CD4-positive, alpha-beta T cell treated with Interferon alpha-2 for 1 hour (primary cell): ENCODE measurements at places on chromosomes 4 and X.

DNA sequence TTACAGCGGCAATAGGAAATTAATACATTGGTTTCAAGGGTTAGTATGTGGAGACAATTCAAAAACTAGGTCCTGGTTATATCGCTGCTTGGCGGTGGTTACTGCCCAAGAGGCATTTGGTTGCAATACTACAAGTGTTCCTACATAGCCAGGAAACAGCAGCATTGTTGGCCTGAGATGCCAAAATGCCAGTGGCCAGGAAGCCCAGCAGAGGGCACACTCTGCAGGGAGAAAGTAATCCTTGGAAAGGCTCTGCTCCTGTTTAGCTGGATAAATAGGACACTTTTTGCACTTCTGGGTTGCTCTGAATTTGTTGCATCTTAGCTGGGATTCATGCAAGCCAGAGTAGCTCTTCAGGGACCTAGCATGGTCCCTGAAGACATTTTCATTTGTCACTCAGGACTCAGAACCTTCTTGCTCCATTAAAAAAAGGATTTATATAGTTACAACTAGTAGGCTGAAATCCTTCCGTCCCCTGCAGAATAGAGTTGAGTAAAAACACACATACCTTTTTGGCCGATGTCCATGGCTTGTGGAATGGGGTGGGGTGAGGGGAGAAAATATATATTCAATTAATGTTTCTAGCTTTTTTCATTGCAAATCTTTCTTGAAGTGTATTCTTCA, 8.1 kb upstream of the GPR119 start:
- no peak for DNase-seq

DNA sequence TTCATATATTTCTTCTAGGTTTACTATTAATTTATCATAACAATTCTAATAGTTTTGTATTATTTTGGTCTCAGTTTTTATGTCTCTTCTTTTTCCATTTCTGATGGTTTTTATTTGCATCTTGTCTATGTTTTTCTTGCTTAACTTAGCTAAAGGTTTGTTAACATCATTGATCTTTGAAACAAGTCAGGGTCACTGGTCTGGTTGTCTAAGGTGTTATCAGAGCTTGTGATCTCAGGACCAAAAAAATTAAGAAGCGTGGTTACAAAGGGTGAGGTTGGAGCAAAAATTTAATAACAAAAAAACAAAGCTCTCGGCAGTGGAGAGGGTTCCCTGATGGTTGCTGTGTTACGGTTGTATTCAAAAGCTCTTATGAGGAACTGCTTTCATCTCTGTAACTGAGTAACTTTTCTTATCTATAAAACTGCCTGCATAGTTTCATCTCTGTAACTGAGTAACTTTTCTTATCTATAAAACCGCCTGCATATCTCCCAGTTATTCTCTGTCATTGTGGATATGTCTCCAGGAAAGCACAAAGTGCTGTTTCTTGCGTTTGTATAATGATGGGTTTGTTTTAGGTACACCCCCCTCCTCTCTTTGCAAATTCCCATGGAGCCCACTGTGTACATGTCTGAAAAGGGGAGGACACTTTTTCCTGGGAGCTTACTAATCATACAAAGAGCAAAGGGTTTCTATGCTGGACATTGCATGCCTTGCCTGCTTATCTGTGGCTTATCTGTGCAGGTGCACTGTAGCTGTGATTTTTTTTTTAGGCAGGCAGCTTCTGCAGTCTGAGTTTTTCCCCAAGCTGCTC, 62.4 kb upstream of the UGT2B15 start:
- no peak for DNase-seq

DNA sequence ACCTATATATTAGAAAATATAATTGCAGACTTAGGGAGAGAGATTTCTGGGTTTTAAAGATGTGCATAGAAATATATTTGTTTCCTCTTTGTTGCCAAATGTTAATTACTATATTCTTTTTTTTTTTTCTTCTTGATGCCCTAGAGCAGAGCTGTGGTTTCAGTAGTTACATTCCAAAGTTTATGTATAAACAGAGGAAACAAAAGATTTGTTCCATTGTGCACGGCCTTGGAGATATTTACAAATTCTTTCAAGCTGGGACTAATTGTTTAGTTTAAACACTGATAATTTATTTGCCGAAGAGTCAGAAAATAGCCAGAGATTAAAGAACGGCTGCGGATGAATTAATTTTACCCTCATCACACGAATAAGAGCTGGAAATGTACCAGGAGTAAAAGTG, 85.1 kb downstream of the USP46 start:
- no peak for DNase-seq

GRCh38 chr4:146381263-146381872, 140.4 kb downstream of the SLC10A7 start:
- no peak for DNase-seq

DNA sequence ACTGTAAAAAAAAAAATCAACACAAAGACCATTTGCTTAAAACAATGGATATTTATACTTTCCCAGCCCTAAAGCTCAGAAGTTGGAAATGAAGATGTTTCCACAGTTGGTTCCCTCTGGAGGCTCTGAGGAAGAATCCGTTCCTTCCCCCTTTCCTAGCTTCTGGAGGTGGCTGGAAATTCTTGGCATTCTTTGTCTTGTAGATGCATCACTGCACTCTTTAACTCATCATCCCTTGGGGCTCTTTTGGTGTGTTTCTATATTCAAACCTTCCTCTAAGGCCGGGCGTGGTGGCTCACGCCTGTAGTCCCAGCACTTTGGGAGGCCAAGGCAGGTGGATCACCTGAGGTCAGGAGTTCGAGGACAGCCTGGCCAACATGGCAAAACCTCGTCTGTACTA, 78.7 kb downstream of the VCX3A start:
- DNase-seq = no peak

- no peak for DNase-seq
These were observed 176.7 kb downstream of the NPFFR2 start for GRCh38 chr4:72208421-72209075.

GRCh38 chr4:108292229-108292628, 123.5 kb upstream of the LEF1 start:
- DNase-seq = no peak

DNA sequence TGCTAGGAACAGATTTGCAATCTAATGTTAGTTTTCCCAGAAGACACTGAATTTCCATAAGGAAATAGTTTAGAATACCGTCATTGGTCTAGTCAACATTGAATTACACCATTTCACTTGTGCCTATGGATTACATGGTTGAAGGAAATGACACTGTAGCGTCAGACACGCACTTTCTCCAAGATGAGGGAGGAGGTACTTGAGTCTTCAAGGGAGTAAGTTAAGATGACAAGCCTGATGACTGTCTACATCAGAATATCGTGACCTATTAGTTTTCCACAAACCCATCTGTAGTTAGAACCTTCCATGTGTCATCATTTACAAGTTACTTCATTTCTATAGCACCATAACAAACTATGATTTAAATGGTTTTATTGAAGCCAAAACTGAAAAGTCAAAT, 153.7 kb downstream of the AMELX start:
- DNase-seq = no peak

DNA sequence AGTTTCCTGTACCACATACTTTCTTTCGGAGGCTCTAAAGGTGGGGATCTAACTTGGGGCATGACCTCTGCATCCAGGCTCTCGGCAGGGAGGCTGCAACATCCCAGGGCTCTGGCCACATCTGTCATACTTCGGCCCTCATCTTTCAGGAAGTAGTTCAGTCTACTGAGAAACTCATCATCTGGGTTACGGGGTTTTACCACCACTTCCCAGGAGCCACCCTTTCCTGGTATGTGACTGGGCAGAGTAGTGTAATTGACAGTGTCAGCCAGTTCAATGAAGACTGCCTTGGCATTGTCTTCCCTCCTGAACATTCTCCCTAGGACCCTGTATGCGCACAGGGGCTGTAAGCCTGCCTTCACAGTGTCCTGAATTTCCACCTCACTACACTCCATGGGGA, 2.8 kb downstream of the PNMA5 start:
- no peak for DNase-seq

DNA sequence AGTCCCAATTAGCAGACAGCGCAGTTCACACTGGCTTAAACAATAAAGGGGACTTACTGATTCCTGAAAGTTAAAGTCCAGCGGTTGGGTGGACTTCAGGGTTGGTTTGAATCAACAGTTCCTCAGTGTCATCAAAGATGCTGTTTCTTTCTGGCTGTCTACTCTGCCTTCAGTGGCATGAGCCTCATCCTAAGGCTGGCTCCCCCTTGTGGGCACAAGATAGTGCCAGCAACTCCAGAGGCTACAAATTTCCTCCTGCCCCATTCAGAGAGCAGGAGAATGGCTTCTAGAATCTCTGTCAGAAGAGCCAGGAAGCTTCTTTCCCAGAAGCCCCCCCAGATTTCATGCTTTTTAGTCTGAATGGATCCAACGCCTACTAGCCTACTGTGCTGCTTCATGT, 82.4 kb upstream of the MTM1 start:
- DNase-seq = peak; percentile 58

DNA sequence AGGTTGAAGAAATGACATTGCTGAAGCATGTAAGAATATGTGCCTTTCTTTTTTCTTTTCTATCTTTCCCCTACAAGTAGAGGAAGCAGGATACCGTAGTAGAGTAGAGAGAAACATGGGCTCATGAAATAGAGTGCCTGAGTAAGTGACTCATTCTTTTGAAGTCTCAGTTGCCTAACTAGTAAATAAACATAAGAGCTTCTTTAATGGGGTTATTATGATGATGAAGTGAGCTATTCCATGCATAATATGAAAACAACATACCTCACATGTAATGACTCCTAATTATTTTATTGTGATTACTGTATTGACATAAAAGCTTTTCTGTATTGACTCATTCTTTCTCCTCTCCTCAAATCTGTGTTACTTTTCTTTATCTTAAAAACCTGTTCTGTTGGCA, 1538.2 kb downstream of the TECRL start:
- DNase-seq = no peak

GRCh38 chr4:89797117-89797516, 39.8 kb downstream of the SNCA start:
- no peak for DNase-seq

DNA sequence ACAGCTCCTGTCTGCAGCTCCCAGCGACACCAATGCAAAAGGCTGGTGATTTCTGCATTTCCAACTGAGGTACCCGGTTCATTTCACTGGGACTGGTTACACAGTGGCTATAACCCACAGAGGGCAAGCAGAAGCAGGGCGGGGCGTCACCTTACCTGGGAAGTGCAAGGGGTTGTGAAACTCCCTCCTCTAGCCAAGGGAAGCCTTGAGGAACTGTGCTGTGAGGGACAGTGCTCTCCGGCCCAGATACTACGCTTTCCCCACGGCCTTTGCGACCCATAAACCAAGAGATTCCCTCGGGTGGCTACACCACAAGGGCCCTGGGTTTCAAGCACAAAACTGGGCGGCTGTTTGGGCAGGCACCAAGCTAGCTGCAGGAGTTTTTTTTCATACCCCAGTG, 218.9 kb downstream of the PPP3CA start:
- no peak for DNase-seq

DNA sequence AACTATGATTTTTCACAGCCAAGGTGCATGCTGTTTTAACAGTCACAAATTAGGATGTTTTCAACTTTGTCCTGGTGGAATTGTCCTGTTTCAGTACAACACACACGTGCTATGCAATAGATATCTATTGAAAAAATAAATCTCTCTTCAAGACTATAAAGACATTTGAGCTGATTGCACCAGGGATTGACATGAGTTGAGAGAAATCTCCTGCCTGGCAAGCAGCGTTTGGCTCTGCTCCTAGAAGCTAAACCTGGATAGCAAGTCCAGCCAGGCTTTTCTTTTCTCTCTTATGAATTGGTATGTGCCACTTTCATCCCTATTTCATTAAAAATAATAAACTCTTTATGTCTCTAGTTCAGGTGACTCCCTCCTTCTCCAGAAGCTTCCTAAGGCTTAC, 16.6 kb upstream of the NPNT start:
- DNase-seq = no peak

DNA sequence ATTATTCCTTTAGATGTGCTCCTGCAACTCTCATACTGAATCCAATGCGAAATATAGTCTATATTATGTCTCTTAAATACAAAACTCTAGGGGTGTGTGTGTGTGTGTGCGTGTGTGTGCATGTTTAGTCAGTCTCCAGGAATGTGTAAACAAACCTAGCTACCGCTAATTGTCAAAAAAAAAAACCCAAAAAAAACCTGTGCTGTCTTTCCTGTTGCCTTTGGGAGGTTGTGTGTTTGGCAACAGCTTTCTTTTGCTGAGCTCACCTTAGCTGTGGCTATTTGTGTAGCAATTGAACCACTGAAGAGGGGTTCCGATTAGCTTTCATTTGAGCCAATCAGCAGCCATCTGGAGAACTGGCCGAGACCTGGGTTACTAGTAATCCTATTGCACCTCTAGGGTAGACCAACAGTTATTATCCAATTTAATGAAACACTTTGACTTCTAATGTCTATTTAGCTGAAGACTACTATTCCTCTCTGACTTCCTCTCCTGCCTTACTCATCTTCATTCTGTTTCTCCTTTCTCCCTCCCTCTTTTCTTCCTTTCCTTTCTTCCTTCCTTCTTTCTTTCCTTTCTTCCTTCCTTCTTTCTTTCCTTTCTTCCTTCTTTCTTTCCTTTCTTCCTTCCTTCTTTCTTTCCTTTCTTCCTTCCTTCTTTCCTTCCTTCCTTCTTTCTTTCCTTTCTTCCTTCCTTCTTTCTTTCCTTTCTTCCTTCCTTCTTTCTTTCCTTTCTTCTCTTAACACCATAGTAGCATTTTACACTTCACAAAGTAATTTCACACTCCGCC, 471.1 kb downstream of the GBA3 start:
- DNase-seq = no peak
